ENCODE measurements at places on chromosomes 3 and 15.

GRCh38 chr3:45794660-45795059 is 1.7 kb downstream of the SLC6A20 start:
- DNase-seq: no peak

GRCh38 chr3:89964347-89964746 is 856.9 kb downstream of the EPHA3 start:
- DNase-seq: no peak

GRCh38 chr15:58331913-58332675 is 99.7 kb upstream of the LIPC start:
- peak; percentile 86 for DNase-seq

DNA sequence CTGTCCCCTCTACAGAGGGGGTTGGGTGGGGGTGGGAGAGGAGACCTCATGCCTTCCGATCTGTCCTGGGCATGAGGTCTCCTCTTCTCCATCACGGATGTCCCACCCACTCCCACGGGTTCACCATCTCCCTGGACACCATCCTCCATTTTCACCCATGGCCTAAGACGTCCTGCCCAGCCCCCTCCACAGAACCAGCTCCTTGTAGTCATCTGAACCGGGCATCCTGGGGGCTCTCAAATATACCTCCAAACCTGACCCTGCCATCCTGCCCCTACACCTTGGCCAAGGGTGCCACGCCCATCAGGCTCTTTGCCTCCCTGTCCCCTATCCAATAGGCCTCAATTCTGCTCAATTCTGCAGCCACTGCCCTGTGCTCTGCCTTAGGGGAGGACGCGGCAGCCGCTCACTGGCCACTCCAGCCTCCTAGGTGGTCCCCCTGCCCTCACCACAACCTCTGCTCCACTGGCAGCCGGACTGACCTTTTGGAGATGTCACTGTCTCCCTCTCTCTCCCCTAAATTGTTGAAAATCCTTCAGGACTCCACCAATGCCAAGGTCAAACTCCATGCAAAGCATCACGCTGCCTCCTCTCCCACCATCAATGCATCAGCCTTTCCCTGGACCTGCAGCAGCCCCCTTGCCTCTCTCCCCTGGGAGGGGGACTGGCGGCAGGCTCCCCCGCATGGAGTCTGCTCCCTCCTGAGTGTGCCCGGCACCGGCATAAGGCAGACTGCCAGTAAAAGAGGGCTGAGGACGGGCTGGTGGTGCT is 9.4 kb upstream of the ANPEP start:
- no peak for DNase-seq

DNA sequence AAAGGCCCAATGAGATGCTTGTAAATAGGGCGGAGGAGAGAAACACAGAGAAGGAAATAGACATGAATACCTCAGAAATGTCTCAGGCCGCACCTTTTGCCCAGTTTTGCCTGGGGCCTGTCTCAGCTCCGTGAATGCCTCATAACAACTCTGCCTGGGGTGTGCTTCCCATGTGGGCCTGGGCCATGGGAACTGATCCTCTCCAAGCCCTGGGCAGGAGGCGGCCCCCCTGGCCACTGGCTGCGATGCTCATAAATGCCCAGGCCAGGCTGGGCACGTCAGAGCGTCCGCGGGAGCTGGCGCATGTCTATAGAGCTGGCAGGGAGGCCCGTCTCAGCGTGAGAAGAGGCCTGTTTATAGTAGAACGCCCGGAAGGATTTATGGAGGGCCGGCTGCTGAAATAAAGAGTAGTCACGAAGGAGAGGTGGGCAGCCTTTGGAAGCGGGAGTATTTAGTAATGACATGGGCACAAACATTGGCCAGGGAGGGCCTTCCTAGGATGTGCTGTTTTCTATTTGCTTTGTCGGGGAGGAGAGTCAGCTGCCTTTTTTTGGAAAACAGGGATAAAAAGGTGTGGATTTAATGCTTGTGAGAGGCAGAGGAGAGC is 85.9 kb upstream of the IGF1R start:
- DNase-seq: no peak

DNA sequence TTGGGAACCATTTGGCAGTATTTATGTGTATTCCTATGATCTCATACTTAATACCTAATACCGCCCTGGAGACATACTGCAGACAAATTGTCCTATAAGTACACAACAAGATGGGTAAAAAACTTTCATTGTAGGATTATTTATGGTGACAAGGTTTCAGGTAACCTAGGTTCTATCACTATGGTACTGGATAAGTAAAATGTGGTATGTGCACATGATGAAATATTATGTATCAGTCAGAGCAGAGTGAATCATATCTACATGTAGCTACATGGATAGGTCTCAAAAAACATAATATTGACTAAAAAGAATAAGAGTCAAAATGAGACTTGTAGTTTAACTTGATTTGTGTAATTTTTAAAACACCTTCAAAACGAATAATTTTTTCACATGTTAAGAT is 147.8 kb downstream of the LEKR1 start:
- no peak for DNase-seq

DNA sequence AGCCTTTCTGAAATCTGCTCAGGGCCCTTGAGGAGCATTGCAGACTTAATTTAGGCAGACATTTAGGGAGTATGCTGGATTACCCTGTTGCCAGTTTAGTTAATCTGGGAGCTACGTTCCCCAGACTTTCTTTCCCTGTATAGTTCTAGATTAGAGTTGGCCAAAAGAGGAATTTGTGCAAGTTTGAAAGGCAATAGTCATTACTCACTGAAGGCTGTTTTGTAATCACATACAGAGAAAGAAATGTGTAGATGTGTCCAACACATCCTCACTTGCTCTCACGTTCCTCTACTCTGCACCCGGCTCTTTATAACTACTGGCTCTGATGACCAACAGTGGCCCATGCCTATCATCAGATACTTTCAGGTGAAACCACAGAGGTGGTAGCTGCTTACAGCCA is 24.2 kb downstream of the MASP1 start:
- no peak for DNase-seq

DNA sequence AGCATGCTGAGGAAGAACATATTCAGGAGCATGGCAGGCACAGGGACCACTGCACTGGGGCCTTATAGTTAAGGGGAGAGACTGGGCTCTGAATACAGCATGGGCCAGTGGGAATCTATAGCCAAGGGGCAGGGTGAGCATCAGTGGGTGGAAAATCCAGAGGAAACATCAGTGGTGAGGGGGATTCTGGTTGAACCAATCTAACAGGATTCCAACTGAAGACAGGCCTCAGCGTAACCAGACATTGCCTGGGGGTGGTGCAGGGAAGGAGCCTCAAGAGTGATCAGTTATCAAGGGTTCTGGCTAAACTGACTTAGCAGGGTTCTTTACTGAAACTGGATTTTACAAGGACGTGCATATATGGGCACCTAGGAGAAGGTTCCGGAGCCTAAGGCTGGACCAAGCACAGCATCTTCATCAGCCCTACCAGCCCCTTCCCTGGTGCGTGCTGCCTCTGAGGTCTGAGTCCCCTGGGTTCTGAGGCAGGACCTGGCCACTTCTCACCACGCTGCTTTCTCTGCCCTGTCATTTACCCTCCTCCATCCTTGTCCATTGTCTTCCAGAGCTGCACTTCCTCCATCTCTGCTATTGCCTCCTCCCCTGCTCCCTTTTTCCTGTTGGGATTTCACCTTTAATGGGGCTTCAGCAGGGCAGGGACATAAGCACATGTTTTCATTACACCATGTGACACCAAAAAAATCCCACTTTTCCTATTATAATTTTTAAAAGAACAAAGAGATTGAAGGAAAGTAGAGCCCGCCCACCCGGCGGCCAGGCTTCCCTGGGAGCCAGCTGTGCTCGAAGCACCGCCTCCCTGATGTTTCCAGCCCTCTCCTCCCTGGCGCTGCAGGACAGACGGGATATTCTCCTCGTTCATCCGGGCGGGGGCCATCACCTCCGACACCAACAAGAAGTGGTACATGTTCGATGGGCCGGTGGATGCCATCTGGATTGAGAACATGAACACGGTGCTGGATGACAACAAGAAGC is 52.1 kb downstream of the DNAH1 start:
- DNase-seq: no peak

- DNase-seq: no peak
These were observed 116.7 kb downstream of the SERPINI1 start for GRCh38 chr3:167852216-167852615.

DNA sequence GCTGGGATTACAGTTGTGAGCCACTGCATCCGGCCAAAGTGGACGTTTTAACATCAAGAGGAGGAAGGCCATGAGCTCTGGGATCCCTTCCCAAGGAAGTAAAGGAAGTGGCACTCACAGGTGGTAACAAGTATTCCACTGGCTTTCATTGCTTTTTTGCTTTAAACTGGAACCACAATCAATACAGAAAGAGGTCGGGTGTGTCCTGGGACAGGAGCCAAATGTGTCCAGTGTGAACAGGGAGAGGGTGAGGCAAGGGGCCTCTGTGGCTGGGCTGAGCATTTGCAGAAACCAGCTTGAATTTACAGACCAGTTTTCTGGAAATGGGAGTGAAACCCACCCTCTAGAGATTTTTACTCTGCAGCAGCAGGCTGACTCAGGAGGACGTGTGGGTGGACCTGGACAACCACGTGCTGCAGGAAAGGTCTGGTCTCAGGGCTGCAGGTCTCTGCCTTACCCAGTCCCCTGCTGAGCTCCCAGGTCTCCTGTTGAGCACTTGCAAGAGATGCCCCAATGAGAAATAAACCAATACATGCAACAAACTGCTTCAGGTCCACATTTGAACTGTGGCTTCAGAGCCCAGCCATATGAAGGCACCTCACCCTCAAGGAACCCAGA is 42.8 kb upstream of the TMEM115 start:
- DNase-seq: no peak

DNA sequence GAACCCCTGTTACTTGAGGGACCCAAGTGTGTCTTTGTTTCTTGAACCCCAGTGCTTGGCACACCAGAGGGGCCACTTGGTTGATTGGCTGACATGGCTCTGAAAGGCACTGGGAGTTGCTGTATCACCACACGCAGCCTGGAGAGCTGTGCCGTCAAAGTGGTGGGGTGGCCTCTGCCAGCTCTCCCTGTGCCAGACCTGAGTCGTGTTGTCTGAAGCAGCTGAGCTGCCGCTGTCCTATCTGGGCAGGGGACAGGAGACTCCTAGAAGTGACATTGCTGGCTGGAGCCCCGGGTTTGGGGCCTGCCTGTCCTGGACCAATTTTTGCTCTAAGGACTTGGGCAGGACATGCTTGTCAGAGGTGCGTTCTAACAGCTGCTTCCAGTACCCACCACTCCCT is 5.5 kb upstream of the SNX22 start:
- no peak for DNase-seq

GRCh38 chr15:100705841-100706240 is 103.5 kb downstream of the ASB7 start:
- no peak for DNase-seq

DNA sequence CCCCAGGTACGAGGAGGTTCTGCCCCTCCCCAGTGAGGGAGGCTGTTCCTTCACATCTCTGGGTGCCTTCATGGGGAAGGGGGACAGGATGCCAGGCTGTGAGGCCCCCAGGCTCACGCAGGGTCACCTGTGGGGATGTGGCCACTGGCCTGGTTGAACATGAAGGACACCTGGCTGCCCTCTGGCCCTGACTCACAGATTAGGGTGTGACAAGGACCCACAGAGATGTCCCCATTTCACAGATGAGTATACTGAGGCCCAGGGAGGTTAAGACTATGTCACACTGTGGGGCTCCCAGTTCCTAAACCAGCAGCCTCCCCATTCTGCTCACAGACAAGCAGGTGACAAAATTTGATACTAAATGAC is 42.4 kb downstream of the PCSK6 start:
- DNase-seq: no peak

GRCh38 chr3:192957441-192958021 is 39.9 kb upstream of the MB21D2 start:
- DNase-seq: no peak

- DNase-seq: no peak
These were observed 94.1 kb upstream of the FGF7 start for GRCh38 chr15:49328941-49329340.

DNA sequence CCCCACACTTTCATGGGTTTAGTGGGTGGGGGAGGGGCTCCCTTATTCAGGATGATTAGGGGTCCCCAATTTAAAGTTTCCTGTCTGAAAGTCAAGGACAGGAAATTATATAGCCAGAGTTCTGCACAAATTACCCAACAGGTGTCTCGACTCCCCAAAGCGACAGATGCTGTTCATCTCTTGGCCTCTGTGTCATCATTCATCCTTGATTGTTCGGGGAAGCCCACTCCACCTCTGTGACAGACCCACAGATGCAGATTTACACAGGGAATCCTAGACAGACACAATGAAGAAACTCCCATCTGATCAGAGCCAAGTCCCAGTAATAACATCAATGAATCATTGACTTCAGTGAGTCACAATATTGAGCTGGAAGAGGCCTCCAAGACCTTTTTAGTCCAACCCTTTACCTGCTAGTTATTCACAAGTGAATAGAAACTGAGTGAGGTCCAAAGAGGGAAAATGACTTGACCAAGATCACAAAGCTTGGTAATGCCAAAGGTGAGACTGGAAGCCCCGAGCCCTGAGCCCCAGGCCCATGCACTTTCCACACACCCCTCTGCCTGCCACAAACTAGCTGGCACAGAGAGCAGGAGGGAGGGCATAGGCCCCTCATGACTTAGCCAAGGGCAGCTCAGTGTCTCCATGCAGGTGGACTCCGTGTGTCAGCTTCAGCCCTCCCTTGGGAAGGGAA is 7.9 kb upstream of the SRP14 start:
- no peak for DNase-seq

GRCh38 chr3:185559706-185560090 is 7.3 kb upstream of the LIPH start:
- DNase-seq: no peak

DNA sequence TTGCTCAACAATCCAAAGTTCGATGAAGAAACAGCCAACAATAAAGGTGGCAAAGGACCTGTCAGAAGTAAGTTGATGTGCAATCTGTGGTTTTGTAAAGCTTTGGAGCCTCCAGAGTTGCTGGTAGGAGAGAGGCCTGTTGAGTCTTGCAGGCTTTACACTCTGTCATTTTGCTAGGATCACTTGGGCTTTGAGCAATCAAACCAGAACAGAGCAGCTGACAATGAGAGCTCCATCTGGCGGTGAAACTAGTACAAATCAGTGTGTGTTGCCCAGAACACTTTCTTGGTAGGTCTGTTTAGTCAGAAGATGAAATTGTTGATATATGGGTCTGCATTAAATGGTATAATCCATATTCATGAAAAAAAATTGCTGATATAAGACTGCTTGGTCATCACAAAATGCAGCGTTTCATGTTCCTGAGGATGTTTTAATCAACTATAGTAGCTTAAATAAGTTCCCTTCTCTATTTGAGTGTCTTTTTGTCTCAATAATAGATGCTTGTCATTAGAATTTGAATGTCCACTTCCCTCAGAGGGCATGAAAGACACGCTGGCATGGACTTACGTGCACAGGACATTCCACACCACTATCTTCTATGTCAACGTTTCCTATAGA is 25.7 kb downstream of the TMOD2 start:
- peak; percentile 75 for DNase-seq
